Stimulated activated CD8-positive, alpha-beta memory T cell treated with anti-CD3 and anti-CD28 coated beads, Interleukin-12 subunit alpha, Interleukin-12 subunit beta, amount 100 ng/mL, for 4 hours (primary cell): ENCODE measurements at places on chromosomes 16 and 17.
A peak's percentile ranks its signal among the peaks of the same experiment; 100 is the strongest.

GRCh38 chr16:31402687-31403086, 9.6 kb downstream of the ITGAD start:
- no peak for DNase-seq

GRCh38 chr17:9897372-9897968, 7.6 kb downstream of the RCVRN start:
- no peak for DNase-seq

DNA sequence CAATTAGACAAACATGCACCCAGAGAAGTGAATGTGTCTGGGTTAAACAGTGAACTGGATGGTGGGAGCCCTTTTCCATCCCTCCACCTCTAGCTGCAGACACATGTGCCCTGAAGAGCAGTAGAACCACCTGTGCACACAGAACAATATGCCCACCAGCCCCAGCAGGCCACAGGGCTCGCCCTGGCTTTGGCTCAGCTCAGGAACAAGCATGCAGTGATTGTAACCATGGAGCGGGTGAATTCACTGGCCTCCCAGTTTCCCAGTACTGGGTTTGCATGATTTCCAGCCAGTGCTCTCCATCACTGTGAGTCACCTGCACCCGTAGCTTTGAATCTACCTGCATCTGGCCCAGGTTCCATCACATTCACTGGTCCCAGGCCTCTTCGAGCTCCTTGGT, 5.2 kb downstream of the GPR179 start:
- DNase-seq = no peak

DNA sequence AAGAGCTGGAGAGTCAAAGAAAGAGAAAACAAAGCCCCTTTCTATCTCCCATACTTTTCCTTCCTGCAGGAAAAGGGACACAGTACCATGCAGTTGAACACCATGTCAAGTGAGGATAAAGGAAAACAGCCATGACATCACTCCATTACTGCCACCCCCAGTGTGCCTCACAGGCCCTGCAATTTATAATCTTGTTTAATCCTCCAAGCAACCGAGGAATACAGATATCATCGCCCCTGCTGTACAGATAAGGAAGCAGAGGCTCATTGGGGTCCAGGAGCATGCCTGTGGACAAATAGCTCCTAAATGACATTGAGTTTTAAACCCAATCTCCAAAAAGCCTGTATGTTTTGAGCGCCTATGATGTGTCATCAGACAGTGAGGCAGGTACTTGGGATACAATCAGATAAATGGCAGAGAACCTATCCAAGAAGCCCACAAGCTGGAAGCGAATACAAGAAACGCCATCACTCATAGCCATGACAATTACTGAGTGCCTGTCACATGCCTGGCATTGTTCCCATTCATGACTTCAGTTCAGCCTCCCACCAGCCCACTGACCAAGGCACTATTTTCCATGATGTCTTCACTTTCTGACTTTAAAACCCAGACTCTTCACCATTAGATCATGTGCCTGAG, 45.5 kb downstream of the CPPED1 start:
- no peak for DNase-seq

DNA sequence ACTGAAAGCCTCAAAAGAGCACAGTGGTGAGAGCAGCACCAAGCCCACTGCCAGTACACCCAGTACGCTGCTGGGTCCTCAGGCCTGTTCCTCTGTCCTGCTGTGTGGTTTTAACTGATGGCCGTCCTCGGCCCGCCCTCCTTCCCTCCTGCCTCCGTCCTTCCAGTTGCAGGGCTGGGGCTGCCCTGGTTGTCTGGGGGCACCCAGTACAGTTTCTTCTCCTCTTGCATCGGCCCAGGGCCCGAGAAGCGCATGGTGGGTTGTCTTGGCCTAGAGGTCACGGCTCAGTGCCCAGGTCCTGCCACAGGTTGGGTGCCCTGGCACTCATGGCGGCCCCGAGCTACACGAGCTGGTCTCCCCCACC, 70.8 kb upstream of the KCTD5 start:
- no peak for DNase-seq

- DNase-seq = no peak
Observed at GRCh38 chr16:15942931-15943690, 6.3 kb upstream of the ABCC1 start.

DNA sequence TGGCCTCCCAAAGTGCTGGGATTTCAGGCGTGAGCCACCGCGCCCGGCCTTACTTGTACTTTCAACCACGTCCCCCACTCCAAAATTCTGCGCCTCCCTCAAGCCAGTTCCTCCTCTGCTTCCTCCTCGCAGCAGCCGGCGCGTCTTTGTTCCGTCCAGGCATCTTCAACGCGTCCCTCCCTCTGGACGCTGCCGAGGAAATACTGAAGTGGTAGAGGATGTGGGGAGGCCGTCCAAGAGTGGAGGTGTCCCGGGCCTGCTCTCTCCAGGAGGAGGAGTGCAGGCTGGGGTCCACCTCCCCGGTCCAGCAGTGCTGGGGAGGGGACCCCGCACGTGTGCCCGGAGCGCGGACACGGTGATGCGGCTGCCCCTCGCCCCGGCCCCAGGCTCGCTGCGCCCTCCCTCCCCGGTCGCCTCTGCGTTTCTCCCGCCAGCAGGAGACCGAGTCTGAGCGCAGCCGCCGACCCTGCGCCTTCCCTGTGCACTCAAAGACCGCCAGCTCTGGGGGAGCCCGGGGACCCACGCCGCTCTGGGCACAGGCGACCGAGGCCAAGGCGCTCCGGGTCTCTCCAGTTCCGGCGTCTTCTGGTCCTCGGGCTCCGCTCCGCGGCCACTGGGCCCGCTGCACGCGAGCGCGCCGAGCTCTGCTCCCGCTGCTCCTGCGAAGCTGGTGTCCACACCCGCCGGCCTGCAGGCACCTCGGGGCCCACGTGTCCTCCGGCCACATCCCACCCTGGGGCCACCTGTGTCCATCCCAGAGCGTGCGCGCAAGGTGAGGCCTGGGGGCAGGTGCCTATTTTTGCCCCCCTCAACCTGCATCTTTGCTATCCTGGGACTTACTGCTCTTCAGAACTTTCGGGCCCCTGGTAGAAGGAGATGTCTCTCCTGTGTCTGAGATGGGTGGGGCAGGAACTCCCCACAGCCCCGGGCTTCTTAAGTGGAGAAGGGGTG, 31.7 kb downstream of the OSBPL7 start:
- peak; percentile 37 for DNase-seq

- peak; percentile 67 for DNase-seq
Observed at GRCh38 chr17:40068917-40069750, 6.4 kb downstream of the THRA start.

DNA sequence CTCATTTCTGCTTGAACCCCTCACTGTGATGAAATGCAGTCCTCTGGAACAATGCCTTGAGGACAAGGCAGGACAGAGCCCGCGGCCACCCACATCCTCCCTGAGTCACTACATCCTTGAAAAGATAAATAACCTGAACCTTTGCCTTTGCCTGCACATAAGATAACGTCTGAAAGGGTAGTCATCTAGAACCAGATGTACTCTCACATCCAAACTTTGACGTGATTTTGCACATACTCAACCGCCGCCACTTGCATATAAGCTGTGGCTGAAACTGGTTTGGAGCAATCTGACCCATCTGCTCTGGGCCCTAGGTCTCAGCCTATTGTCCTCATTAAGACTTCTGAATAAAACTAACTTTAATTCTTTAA, 252.1 kb downstream of the PHKB start:
- no peak for DNase-seq

GRCh38 chr16:1890708-1891050, 18.7 kb upstream of the MEIOB start:
- no peak for DNase-seq

DNA sequence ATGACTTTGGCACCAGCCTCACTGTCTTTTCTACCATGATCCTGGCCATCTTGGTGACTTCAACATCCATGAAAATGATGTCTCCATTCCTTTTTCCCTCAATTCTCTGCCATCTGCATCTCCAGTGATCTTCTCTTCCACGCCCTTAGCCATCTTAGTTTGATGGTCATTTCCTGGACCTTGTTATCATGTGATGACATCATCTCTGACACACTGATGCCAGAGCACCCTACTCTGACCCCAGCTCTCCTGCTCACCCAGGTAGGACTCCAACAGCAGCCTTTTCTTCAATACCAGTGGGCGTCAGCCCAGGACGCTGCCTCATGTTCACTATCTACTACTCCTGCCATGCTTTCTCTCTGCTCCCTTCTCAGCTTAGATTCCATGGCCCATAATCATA, 83.2 kb downstream of the ZZEF1 start:
- no peak for DNase-seq

- DNase-seq = no peak
Observed at GRCh38 chr16:81491541-81492188, 47.1 kb downstream of the CMIP start.

- DNase-seq = no peak
Observed at GRCh38 chr17:36069136-36069535, 5.1 kb downstream of the CCL18 start.

DNA sequence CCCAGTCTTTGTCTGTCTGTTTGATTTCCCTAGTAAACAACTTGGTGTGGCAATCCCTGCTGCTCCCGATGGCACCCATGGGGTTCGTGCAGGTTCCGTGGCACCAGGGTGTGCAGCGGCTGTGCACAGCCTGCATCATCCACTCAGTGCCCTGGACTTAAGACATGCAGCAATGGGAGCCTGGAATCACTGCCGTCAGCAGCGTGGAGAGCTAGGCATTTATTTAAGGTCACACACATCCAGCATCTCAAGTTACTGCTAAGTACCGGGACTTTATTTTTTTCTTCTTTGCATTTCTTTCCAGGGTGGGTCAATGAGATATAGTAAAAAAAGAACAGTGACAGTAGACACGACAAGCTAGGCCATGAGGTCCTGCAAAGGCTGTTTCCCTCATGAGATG, 2.8 kb downstream of the DHRS7C start:
- DNase-seq = no peak

DNA sequence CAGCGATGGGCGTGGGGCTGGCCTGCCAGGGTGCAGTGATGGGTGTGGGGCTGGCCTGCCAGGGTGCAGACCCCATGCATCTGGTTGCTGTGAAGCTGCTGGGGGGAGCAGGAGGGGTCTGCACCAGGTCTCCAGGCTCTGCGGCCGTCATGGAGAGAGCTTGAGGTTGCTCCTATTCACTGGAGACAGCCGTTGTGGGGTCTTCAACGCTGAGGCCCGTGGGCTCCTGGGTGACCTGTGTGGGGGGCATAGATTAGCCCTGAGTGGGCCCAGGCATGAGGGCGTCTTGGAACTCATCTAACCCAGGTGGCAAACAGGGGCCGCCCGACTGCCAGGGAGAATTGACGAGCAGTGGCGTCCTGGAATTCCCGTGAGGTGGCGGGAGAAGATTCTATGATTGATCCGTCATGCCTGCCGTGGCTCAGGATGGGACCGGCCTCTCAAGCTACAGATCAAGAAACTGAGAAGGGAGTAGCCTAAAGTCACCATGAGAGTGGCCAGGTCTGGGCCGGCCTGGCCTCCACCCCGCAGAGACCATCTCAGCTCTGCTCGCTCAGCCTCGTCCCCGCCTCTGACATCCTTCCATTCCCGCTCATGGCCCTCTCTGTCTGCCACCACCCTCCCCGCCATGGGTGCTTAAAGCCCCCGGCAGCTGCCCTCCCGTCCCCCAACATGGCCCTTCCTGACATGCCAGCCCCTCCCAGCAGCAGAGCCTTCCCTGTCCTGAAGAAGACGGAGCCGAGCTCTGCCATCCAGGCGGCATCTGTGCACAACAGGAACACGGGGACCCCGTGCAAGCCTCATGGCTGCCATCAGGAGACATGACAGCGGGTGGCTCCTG, 50.7 kb upstream of the ACSF3 start:
- no peak for DNase-seq

- DNase-seq = peak; percentile 19
Observed at GRCh38 chr16:46929378-46930332, 43.8 kb downstream of the DNAJA2 start.

DNA sequence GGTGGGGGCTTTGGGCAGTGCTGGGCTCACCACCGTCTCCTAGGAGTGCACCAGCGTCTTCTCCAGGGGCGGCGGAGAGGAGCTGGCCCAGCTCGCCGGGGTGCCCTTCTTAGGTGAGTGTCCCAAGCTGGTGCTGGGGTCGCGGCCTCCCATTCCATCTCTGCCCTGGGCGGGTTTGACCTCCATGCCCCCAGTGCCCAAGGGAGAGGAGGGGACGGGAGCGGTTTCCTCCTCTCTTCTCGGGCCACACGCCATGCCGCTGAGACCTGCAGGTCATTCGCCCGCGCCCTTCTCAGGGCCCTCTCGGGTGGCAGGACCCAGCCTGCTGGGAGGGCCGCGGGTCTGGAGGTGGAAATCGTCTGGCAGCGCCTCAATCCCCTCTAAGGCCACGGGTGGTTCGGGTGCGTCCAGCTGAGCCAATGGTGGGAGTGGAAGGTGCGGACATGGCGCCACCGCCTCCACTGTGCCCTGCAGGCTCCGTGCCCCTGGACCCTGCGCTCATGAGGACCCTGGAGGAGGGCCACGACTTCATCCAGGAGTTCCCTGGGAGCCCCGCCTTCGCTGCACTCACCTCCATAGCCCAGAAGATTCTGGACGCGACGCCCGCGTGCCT, 5.3 kb downstream of the IGFALS start:
- DNase-seq = no peak

GRCh38 chr17:40330850-40331470, 22.0 kb downstream of the RARA start:
- no peak for DNase-seq

GRCh38 chr17:72760368-72760767, 332.1 kb downstream of the SLC39A11 start:
- DNase-seq = no peak

GRCh38 chr16:31033709-31034492, 543 bp downstream of the STX4 start:
- DNase-seq = peak; percentile 80

- no peak for DNase-seq
Observed at GRCh38 chr17:2453866-2454265, 53.0 kb upstream of the MNT start.

DNA sequence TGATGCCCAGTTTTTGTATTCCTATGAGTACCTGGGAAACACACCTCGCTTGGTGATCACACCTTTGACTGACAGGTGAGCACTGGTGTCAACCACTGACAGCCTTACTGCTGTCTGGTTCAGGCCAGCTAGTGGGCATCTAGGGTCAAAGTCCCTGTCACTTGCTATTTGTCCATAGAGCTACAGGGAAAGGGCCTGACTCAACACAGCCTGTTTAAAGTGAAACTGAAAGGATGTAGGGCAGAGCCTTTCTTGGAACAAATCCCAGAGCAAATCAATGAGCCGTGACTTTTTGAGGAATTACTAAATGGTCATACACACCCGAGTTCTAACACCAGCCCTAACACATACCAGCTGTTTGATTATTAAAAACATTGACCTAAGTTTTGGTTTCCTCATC, 106.8 kb downstream of the DNAH9 start:
- no peak for DNase-seq

GRCh38 chr16:87235810-87236515, 81.2 kb downstream of the C16orf95 start:
- DNase-seq = no peak

GRCh38 chr17:31588034-31588433, 196.6 kb downstream of the RAB11FIP4 start:
- no peak for DNase-seq

GRCh38 chr16:89953671-89954406, 5.3 kb downstream of the DEF8 start:
- no peak for DNase-seq

- DNase-seq = no peak
Observed at GRCh38 chr17:27649929-27650328, 18.9 kb downstream of the LGALS9 start.

- no peak for DNase-seq
Observed at GRCh38 chr17:47995241-47995935, 24.5 kb downstream of the CDK5RAP3 start.
